Upper lobe of left lung (tissue), 6 donors: ENCODE measurements at places on chromosomes 2 and 18. TPM values are rescaled to one million over a fixed set of nuclear protein-coding genes. Genes with fewer than 3 reads are reported as not detected.

GRCh38 chr2:81528852-81529480, 1224.4 kb upstream of the LRRTM1 start:
- H3K27ac ChIP-seq: no peak overlapping the region
- no peak for DNase-seq
- H3K4me3 ChIP-seq: no peak overlapping the region
- no peaks in the 10 kb centered on the region for H3K27me3 ChIP-seq
- no peaks in the 10 kb centered on the region for H3K36me3 ChIP-seq

DNA sequence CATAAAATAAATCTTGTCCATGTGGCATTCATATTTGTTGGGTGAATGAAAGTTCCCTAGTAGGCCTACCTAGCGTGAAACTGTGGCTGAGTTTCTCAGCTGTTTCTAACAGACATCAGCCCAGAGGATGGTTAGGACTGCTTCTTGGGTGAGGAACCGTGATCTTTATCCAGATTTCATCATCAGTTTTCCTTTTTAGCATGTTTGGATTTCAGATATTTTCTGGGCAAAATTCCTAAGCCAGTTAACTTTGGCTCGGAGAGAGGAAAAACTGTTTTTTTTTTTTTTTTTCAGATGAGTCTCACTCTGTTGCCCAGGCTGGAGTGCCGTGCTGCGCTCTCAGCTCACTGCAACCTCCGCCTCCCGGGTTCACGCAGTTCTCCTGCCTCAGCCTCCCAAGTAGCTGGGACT, 53.5 kb downstream of the DGKD start:
- H3K36me3 ChIP-seq: no peaks in the 10 kb centered on the region
- no peak overlapping the region for H3K4me3 ChIP-seq
- H3K4me1 ChIP-seq: peaks cover 30% of the 10 kb centered on the region
- H3K27ac ChIP-seq: no peak overlapping the region

DNAJC5G gene
- total RNA-seq: not detected

GRCh38 chr2:208783184-208783583, 376.6 kb downstream of the PTH2R start:
- DNase-seq: no peak
- H3K27me3 ChIP-seq: no peaks in the 10 kb centered on the region
- H3K36me3 ChIP-seq: no peaks in the 10 kb centered on the region
- no peak overlapping the region for H3K4me3 ChIP-seq
- no peak overlapping the region for H3K27ac ChIP-seq

ARPC2 gene
- 413 TPM for total RNA-seq

- peak; percentile 36 for DNase-seq
- no peaks in the 10 kb centered on the region for H3K4me1 ChIP-seq
- no peaks in the 10 kb centered on the region for H3K36me3 ChIP-seq
- no peaks in the 10 kb centered on the region for H3K27me3 ChIP-seq
- H3K27ac ChIP-seq: no peak overlapping the region
These were observed 323.2 kb downstream of the PLCL1 start for GRCh38 chr2:198127627-198128026.

PCARE gene
- 0.43 TPM for total RNA-seq

- no peak for DNase-seq
- H3K27me3 ChIP-seq: no peaks in the 10 kb centered on the region
- H3K36me3 ChIP-seq: no peaks in the 10 kb centered on the region
These were observed 776.3 kb upstream of the CDH7 start for GRCh38 chr18:64974391-64975125.

GRCh38 chr2:74712223-74713053, 58.4 kb downstream of the SEMA4F start:
- H3K36me3 ChIP-seq: no peaks in the 10 kb centered on the region
- no peak overlapping the region for H3K4me3 ChIP-seq
- H3K27me3 ChIP-seq: no peaks in the 10 kb centered on the region

GRCh38 chr18:80229363-80229762, 18.0 kb downstream of the PARD6G start:
- H3K27me3 ChIP-seq: no peaks in the 10 kb centered on the region
- DNase-seq: no peak
- H3K36me3 ChIP-seq: no peaks in the 10 kb centered on the region

GRCh38 chr2:230158468-230158867, 61.3 kb downstream of the SP110 start:
- H3K36me3 ChIP-seq: no peaks in the 10 kb centered on the region
- no peak for DNase-seq
- H3K27ac ChIP-seq: no peak overlapping the region
- peaks cover 7% of the 10 kb centered on the region for H3K4me1 ChIP-seq

- H3K27ac ChIP-seq: peak overlapping the region; percentile 58
- no peaks in the 10 kb centered on the region for H3K27me3 ChIP-seq
- peaks cover 63% of the 10 kb centered on the region for H3K4me1 ChIP-seq
- peak; percentile 28 for DNase-seq
These were observed 61.1 kb downstream of the MEIS1 start for GRCh38 chr2:66495788-66496640.

DNA sequence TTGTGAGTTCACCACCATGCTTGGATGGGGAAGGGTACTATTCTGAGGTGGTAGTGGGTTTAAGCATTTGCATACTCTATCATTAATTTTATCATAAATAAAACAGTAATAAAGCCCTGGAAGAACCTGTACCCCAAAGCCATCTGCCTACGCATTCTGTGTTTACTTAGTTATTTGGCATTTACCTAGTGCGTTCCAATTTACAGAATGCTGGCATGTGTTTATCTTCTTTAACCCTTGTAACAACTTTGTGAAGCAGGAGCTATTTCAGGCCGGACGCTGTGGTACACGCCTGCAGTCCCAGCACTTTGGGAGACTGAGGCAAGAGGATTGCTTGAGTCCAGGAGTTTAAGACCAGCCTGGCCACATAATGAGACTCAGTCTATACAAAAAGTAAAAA, 17.8 kb upstream of the ODC1 start:
- H3K4me3 ChIP-seq: no peak overlapping the region
- no peaks in the 10 kb centered on the region for H3K4me1 ChIP-seq
- no peaks in the 10 kb centered on the region for H3K27me3 ChIP-seq
- H3K27ac ChIP-seq: no peak overlapping the region
- no peak for DNase-seq

TEX44 gene
- total RNA-seq: not detected

SRD5A2 gene
- total RNA-seq: 0.09 TPM

- H3K27me3 ChIP-seq: no peaks in the 10 kb centered on the region
- no peak overlapping the region for H3K27ac ChIP-seq
- no peak for DNase-seq
- H3K4me1 ChIP-seq: no peaks in the 10 kb centered on the region
These were observed 101.4 kb upstream of the RASGRP3 start for GRCh38 chr2:33375054-33375453.
